ENCODE measurements at places on chromosomes 4 and X. TPM values are rescaled to one million over a fixed set of nuclear protein-coding genes. Genes with fewer than 3 reads are reported as not detected.

GRCh38 chr4:86279293-86279960 lies 80.4 kb downstream of the MAPK10 start:
- no peak overlapping the region for H3K4me3 ChIP-seq
- no peak for DNase-seq
- H3K27me3 ChIP-seq, result no peaks in the 10 kb centered on the region

Gene DCAF4L1
- total RNA-seq, result 1.4 TPM

- H3K4me3 ChIP-seq, result no peak overlapping the region
- no peak for DNase-seq
- no peak overlapping the region for H3K27ac ChIP-seq
Measured at GRCh38 chr4:185716577-185717376, 95.2 kb downstream of the SORBS2 start.

DNA sequence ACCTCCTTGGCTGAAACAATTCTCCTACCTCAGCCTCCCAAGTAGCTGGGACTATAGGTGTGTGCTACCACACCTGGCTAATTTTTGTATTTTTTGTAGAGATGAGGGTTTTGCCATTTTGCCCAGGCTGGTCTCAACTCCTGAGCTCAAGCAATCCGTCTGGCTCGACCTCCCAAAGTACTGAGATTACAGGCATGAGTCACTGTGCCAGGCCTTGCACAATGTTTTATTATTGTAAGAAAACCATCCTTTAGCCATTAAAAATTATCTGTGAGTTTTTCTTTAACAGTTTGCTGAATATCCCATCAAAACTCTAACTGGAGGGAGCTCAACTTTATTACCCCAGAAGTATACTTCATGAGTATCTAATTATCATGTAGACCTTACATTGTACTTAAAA lies 900.3 kb downstream of the PCDH7 start:
- no peak for DNase-seq
- no peak overlapping the region for H3K4me3 ChIP-seq
- H3K27me3 ChIP-seq, result no peaks in the 10 kb centered on the region
- H3K27ac ChIP-seq, result no peak overlapping the region

- no peaks in the 10 kb centered on the region for H3K36me3 ChIP-seq
- H3K4me1 ChIP-seq, result no peaks in the 10 kb centered on the region
- H3K27ac ChIP-seq, result no peak overlapping the region
- no peak for DNase-seq
Measured at GRCh38 chr4:129143359-129143758, 47.4 kb downstream of the C4orf33 start.

DNA sequence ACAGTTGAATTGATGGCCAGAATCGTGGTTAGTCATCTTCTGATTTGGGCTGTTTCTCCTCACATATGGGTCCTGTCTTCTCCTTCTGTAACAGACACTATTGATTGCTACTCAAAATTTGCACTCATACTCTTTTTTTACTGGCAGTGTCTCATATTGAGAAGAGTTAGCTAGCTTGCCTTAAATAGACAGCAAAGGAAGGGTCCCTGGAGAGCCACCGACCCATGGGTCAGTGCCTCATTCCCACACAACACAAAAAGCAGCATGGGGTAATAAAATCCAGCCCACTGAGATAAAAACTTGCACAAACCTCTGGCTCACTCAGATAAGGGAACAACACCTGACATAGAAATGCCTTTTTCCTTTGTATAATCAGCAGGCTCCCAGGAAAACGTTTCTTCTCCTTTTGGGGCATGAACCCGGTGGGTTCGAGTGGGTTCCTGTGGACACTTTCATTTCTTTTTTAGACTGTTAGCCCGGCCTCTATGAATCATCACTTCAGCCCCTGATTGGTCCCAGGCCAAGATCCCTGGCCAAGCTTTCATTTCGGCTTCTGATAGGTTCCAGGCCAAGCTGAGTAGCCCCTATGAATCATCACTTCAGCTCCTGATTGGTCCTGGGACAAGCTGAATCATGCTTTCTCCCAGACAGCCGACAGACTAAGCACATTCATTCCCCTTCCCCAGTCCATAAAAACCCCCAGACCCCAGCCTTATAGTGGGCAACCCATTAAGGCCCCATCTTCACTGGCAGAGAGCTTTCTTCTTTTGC lies 408.1 kb downstream of the DCAF12L2 start:
- H3K27ac ChIP-seq, result no peak overlapping the region
- DNase-seq, result no peak
- no peaks in the 10 kb centered on the region for H3K4me1 ChIP-seq

DNA sequence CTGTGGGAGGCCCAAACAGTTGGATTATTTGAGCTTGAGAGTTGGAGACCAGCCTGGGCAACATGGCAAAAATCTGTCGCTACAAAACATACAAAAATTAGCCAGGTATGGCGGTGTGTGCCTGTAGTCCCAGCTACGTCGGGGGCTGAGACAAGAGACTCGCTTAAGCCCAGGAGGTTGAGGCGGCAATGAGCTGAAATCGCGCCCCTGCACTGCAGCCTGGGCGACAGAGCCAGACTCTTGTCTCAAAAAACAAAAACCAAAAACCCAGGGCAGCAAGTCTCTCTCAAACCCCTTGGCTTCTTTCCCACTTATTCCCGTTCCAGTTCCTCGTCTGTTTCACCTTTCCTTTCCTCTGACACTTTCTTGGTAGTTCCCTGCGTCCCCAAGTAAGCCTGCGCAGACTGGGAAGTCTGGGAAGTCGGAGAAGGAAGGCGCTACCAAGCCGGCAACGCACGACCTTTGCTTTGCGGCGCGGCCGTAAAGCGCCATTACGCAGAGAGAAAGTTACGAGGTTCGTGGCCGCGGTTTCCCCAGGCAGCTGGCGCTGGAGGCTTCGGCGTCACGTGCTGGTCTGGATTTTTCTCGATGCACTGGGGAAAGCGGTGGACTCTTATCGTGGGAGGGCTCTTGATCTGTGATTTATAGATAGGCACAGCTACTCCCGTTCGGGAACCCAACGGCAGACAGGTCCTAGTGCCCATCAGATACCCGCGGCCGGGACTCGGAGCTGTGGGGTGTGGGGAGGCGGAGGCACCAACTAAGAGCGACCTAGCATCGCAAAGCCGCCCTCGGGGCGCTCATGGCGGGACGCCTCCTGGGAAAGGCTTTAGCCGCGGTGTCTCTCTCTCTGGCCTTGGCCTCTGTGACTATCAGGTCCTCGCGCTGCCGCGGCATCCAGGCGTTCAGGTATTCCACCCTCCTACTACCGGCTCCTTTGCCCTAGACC lies at the start of gene NUDT9:
Gene NUDT9 (plus strand): TSS at position 470 of the 949 bp plus-strand sequence. CDS start 333 bp downstream, at position 803.
- peak within 1 kb of the TSS; percentile 94 for H3K4me3 ChIP-seq
- DNase-seq, result peak; percentile 90
- H3K27ac ChIP-seq, result peak within 1 kb of the TSS; percentile 93
- no peaks in the 10 kb centered on the region for H3K27me3 ChIP-seq
- peaks cover 25% of the 10 kb centered on the region for H3K4me1 ChIP-seq
- no peaks in the 10 kb centered on the region for H3K36me3 ChIP-seq

Gene CT45A2
- total RNA-seq, result not detected

Gene CHRDL1
- not detected for total RNA-seq

Gene TRIML2
- total RNA-seq, result not detected

DNA sequence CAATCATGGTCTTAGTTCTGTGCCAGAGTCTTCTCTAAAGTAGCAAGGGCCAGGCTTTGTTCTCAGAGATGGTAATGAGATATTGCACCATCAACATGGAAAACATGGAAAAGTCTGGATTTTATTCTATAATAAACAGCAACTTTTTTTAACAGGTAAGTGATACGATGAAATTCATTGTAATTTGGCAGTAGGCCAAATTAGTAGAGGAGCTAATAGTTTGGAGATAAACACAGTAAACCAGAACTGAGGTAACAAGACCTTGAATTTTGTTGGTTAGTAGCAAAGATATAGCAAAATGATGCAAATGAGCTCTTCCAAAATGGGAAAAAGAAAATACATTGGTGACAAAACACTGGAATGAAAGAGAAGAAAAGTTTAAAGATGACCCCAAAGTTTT lies 126.6 kb downstream of the TET2 start:
- H3K27me3 ChIP-seq, result no peaks in the 10 kb centered on the region
- DNase-seq, result no peak
- H3K4me1 ChIP-seq, result peaks cover 65% of the 10 kb centered on the region
- H3K36me3 ChIP-seq, result peaks cover 61% of the 10 kb centered on the region
- H3K27ac ChIP-seq, result peak overlapping the region; percentile 81
- peak overlapping the region; percentile 31 for H3K4me3 ChIP-seq

Gene SPRY1
- 1.7 TPM for total RNA-seq

Gene CYLC1
- not detected for total RNA-seq

DNA sequence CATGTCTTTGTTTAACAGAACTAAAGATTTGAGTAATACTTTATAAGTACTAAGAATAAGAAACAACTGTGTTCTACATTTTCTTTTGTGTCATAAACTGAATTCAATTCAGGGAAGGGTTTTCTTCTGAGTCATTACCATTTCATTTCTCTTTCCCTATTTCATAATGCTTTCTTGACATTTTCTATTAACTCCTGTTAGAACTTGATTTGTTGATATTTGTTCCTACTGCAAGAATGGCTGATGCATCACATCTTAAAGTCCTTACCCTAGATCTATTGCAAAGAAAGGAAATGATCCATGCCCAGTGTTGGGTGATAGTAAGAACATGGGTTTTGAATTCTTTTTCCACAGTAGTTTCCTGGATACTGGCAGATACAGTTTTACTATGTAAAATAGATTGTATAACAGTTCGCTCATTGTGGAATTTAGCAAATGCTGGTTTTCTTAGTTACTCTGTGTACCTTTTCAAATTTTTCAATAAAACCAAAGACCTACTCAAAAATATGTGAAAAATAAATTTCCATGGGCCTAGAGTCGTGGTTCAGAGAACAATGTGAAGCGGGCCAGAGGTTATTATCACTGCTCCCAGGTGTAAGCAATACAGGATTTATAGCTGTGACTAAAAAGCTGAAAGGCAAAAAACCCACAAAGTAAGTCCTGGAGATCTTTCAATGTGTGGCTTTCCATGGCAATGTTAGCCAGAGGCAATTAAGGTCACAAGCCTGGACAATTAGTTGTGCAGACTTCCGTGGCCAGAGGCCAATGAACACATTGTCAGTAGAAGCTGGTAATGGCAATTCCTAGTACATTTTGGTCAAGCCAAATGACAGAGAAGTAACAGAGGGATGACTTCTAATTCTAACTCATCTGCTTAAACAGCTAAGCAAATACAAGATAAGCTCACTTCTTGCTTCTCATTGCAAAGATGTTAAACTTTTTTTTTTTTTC lies 127.3 kb upstream of the FAT4 start:
- H3K4me3 ChIP-seq, result no peak overlapping the region
- no peak for DNase-seq
- no peaks in the 10 kb centered on the region for H3K27me3 ChIP-seq
- H3K27ac ChIP-seq, result no peak overlapping the region

DNA sequence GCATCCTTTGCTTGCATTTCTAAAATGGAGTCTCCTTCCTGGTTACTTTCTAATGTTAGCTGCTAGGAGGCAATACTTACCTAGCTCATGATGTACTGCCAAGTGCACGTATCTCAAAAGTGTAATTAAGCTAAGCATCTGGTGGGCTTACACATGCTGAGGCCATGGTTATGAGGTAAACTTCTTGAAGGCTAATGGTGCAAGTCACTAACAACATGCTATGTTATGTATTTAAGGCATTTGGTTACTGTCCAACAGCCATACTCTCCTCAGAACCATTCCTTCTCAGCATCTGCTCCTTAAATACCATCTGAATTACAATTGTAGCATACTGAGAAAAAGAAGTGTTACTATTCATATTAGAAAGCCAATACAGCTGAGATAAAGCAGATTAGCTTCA lies 318.6 kb upstream of the BMP3 start:
- H3K36me3 ChIP-seq, result no peaks in the 10 kb centered on the region
- H3K27me3 ChIP-seq, result no peaks in the 10 kb centered on the region
- no peak overlapping the region for H3K4me3 ChIP-seq
- H3K4me1 ChIP-seq, result no peaks in the 10 kb centered on the region

- peaks cover 2% of the 10 kb centered on the region for H3K27me3 ChIP-seq
- H3K27ac ChIP-seq, result no peak overlapping the region
- H3K4me3 ChIP-seq, result no peak overlapping the region
- no peak for DNase-seq
Measured at GRCh38 chrX:107107459-107107858, 11.2 kb downstream of the RBM41 start.

- DNase-seq, result no peak
- H3K4me1 ChIP-seq, result no peaks in the 10 kb centered on the region
- no peak overlapping the region for H3K27ac ChIP-seq
- H3K36me3 ChIP-seq, result peaks cover 9% of the 10 kb centered on the region
Measured at GRCh38 chr4:157270108-157270507, 49.6 kb downstream of the GRIA2 start.

DNA sequence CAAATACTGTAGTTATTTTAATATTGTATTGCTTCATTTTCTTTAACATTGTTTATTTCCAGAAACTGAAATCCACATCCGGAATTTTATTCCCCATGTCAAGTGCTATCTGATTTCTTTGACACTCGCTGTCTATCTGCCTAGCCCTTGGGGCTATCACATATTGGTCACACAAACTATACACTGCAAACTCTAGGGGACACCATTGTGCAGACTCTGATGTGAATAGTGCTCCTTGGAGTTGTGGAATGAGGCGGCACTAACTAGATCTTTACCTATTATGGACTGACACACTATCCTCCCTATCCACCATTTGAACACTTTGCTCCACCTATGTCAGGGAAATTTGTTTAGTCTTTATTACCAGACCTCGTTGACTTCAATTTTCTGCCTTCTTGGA lies 534.5 kb downstream of the GLUD2 start:
- H3K4me3 ChIP-seq, result no peak overlapping the region
- no peaks in the 10 kb centered on the region for H3K27me3 ChIP-seq
- H3K27ac ChIP-seq, result no peak overlapping the region

- H3K4me3 ChIP-seq, result peak overlapping the region; percentile 68
- H3K27me3 ChIP-seq, result no peaks in the 10 kb centered on the region
- DNase-seq, result no peak
Measured at GRCh38 chr4:80462621-80463091, 127.1 kb downstream of the CFAP299 start.

DNA sequence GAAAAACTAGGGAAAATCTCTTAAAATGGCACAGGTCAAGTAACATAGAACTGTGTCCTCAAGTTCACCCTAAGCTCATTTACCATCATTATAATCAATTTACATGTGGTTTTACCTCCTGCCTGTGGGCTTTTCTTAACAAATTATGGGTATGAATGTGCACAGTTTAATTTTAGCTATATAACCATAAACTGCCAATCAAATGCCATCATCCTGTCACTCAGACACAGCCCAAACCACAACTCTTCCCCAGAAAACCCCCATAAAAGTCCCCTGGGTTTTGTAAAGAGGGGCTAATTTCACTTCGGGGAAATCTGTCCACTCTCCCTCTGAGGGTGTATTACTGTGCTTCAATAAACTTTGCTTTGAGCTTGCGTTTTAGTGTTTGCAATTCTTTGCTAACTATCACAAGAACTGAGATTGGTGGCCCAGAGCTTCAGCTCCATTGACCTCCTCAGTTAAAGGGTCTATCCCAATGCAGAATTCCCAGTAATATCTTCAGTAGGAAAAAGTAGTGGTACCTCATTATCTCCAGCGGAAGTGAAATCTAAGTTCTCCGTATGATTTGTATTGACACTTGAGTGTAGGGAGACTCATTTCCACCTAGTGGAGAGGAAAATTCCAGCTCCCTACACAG lies 394.6 kb downstream of the SPOCK3 start:
- no peak overlapping the region for H3K27ac ChIP-seq
- no peak overlapping the region for H3K4me3 ChIP-seq
- no peak for DNase-seq

- peaks cover 9% of the 10 kb centered on the region for H3K36me3 ChIP-seq
- no peak for DNase-seq
- H3K27ac ChIP-seq, result peak overlapping the region; percentile 46
- no peaks in the 10 kb centered on the region for H3K27me3 ChIP-seq
- peaks cover 38% of the 10 kb centered on the region for H3K4me1 ChIP-seq
Measured at GRCh38 chrX:48945517-48946348, 11.7 kb downstream of the OTUD5 start.

Gene STPG2
- total RNA-seq, result not detected

Gene ESX1
- total RNA-seq, result not detected

Gene ARAP2
- total RNA-seq, result 124 TPM
